ENCODE measurements at places on chromosomes 12 and 14. TPM values are rescaled to one million over a fixed set of nuclear protein-coding genes. Genes with fewer than 3 reads are reported as not detected.

Gene MYF5
- not detected for total RNA-seq

Gene C14orf132
- 84.8 TPM for total RNA-seq

GRCh38 chr12:91413581-91414546, 231.2 kb upstream of the DCN start:
- no peak overlapping the region for H3K4me3 ChIP-seq
- no peaks in the 10 kb centered on the region for H3K36me3 ChIP-seq
- H3K27ac ChIP-seq, result no peak overlapping the region
- H3K27me3 ChIP-seq, result no peaks in the 10 kb centered on the region
- no peak for DNase-seq

Gene PLA2G1B
- total RNA-seq, result 1.2 TPM

DNA sequence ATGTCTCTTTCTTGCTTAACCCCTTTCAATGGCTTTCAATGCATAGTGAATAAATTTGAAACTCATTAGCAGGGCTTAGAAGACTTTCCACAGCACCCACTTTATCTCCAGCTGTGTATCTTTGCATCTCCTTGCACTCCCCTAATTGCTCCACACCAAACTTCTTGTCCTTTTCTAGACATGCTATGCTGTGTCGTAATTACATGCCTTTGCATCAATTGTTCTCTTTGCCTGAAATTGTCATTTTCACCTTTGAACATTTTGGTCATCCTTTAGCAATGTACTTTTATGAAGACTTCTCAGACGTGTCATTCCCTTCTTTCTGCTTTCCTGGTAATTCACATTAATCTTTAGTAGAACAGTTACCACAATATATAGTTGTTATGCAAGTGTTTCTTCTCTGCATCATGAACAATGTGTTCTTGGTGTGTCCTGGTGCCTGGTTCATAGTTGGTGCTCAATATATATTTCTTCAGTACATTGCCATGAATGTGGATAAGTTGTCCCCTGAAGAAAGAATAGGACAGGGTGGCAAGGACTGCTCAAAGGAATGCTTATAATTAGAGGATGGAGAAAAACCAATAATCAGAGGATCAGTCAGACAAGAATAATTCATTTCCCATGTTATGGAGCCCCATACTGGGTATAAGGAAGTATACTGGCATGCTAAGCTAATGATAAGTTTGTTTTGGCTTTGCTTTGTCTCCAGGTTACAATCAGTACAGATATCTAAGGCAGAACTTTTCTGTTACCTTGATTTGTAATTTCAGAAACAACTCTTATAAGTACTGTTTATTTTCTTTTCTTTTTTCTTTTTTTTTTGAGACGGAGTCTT, 27.2 kb downstream of the ARF6 start:
- H3K4me3 ChIP-seq, result no peak overlapping the region
- H3K36me3 ChIP-seq, result no peaks in the 10 kb centered on the region
- H3K27ac ChIP-seq, result no peak overlapping the region
- no peaks in the 10 kb centered on the region for H3K27me3 ChIP-seq

DNA sequence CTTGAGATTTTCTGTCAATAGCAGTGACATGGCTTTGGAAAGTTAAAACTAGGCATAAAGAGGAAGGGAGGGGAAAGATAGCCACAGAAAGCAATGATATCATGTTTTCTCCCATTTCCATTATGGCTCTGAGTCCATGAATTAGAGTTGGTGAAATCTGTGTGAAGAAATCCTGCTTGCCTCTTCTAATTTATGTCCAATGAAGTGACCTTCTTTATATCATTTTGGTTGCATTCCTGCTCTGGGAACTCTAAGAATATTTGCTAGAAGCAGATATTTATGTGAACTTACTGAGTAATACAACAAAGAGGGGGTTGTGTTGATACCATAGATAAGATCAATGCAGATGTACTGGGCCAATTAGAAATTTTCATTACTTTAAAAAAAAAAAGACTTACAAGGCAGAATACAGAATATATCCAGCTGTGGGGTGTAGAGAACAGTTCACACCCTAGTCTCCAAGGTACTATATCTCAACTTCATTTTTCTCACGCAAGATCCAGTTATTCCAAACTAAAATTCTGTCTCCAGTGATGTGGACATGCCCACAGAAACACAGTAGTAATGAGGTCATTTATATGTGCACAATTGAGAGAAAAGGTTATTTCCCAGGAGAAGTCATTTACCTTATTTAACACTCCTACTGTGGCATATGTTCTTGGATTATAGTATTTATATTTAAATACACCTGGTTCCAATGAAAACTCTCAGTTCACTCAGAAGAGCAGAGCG, 51.5 kb upstream of the KCNJ8 start:
- H3K4me3 ChIP-seq, result no peak overlapping the region
- DNase-seq, result no peak
- no peaks in the 10 kb centered on the region for H3K4me1 ChIP-seq
- H3K27ac ChIP-seq, result no peak overlapping the region
- peaks cover 7% of the 10 kb centered on the region for H3K27me3 ChIP-seq

DNA sequence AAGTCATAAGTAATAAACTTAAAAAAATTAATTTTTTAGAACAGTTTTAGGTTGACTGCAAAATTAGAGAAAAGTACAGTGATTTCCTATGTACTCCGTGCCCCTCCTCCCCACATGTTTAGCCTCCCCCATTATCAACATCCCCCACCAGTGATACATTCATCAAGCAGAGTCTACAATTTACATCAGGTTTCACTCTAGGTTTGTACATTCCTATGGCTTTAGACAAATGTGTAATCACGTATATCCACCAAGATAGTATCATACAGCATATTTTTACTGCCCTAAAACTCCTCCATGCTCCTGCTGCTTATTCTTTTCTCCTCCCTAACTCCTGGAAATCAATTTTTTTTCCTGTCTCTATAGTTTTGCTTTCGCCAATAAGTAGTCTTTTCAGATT, 438.7 kb downstream of the LRFN5 start:
- no peak overlapping the region for H3K27ac ChIP-seq
- no peak overlapping the region for H3K4me3 ChIP-seq
- no peak for DNase-seq
- no peaks in the 10 kb centered on the region for H3K36me3 ChIP-seq
- H3K4me1 ChIP-seq, result no peaks in the 10 kb centered on the region
